ENCODE measurements at places on chromosomes 5 and 9.

GRCh38 chr5:131514316-131515283 is 120.4 kb downstream of the RAPGEF6 start:
- no peak for DNase-seq

- no peak for DNase-seq
Observed at GRCh38 chr5:170552621-170553115, 48.8 kb downstream of the KCNIP1 start.

DNA sequence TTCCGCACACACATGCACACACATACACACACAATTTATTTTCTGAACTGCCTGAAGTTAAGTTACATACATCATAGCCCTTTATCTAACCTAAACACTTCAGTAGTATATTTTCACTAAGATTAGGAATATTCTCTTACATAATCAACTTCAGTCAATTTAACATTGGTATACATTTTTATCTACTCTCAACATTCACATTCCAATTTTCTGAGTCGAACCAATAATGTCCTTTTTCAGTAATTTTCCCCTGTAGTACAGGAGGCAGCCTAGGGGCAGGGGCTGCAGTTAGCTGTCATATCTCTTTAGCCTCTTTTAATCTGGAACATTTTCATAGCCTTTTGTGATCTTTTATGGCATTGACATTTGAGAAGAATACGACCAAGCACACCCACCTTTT is 150.1 kb downstream of the DAB2IP start:
- no peak for DNase-seq

GRCh38 chr5:97425511-97425910 is 242.5 kb upstream of the RIOK2 start:
- DNase-seq: no peak

DNA sequence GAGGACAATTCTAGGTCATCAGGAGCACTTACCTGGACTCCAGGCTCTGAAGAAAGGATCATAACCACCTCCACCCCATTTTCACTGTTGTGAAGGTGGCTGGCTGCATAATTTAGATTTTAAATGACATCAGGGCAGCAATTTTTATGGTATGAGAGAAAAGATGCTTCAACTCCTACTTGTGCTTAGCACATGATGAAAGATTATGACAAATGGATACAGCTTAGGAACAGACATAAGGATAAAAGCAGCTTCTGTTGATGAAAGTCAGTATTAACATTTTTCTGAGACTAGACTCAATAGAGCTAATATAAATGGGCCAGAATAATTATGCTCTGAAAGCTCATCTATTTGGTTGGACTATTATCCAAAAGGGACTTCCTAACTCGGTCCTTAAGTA is 72.2 kb downstream of the SIL1 start:
- DNase-seq: no peak

GRCh38 chr9:77455312-77455927 is 192.7 kb downstream of the GNA14 start:
- no peak for DNase-seq

GRCh38 chr5:144771802-144772201 is 601.1 kb downstream of the KCTD16 start:
- DNase-seq: no peak

- no peak for DNase-seq
Observed at GRCh38 chr5:158755221-158755620, 344.5 kb downstream of the EBF1 start.

- DNase-seq: no peak
Observed at GRCh38 chr5:102916109-102916508, 161.0 kb downstream of the PAM start.

- DNase-seq: no peak
Observed at GRCh38 chr9:121156263-121156731, 45.4 kb downstream of the RAB14 start.

DNA sequence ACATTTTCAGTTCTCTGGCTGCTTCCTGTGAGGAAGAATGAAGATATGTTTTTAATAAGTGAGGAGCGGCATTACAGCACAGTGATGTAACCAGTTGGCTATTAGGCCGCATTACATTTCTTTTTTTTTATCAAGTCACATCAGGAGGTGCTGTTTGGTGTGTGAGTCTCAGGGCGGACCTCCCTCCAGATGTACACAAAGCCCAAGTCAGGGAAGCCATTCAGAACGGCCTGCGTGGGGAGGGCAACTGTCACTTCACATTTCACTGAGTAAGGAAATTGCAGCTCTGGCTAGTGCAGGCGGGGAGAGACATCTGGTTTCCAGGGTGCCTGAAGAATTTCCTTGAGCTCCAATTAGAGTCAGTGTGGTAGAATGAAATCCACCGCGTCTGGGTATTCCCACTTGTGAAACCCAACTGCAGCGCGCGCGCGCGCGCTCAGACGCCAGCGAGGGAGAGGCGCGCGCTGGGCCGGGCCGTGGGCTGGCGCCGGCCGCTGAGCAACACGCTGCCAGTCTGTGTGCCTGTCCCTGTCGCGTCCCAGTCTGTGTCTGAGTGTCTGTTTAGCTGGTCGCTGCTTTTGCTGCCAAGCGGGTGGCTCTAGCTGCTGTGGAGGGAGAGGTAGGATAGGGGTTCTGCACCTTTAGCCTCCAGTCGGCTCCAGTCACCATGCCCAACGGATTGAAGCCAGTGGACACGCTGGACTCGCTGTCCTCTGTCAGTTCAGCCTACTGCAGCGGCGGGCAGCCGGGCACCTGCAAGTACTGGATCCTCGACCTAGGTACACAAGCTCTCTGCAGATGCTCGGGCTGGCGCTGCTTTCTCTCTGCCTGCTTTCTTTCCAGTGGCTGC is 140.8 kb upstream of the OTULINL start:
- no peak for DNase-seq

- DNase-seq: no peak
Observed at GRCh38 chr5:179307013-179307800, 38.1 kb downstream of the ADAMTS2 start.

DNA sequence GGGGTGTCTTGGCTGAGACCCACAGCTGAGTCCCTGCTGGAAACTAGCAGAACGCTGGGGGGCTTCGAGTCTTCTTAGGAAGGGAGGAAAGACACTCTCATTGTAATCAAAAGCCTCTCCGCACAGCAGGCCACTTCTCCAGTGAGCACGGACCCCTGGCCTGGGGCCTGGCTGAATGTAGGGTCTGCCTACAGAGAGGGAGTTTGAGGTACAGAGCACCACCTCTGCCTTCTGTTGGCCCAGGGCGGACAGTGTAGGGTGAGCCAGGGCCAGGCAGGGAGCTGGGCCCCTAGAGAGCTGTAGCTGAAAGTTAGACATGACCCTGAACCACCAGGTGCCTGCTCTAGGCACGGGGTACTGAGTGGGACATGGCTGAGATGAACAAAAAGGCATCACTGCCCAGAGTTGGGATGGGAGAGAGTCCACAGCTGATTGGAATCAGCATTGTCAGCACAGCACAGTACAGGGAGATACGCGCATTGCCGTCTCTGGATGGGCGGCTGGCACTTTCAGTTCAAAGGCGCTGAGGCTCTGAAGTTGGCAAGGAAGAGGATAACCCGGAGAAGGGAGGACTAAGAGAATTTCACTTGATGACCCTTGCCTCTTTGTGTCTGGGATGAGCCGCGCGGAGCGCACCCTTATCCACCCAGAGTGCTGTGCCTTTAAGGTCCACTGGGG is 363 bp upstream of the SLC25A48 start:
- no peak for DNase-seq

DNA sequence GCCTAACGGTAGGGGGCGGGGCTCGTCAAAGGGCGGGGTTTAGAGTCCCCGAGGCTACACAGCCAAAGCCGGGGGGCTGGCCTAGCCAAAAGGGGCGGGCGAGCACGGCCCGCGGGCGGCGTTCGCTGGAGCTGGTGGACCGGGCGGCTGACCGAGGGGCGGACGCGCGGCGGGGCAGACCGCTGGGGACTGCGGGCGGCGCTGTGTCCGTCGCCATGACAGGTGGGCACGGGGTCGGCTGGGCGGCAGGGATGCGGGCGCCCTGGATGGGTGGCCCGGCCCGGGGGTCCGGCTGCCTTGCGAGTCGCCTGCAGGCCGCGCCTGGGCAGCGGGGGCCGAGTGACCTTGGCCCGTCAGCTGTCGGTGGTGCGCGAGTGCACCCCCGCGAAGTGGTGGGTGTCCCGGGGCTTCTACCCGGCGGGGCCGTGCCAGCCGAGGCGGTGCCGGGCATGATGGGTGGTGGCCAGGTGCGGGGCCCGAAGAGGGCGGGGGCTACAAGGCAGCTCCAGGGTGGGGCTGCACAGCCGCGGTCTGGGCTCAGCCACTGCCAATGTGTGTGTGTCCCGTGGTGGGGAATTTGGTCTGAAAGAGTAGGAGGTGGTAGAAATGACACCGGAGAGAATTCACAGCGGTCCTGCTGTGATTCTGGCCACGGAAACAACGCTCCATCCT is at the start of gene CARD19:
Gene CARD19, plus strand, starts transcription at position 87 of the 672 bp plus-strand sequence. Its CDS starts 129 bp downstream, at position 216.
- no peak for DNase-seq

- no peak for DNase-seq
Observed at GRCh38 chr9:131398204-131398603, 4.3 kb downstream of the PRRC2B start.

GRCh38 chr9:136527131-136527530 is 18.7 kb downstream of the NOTCH1 start:
- DNase-seq: no peak

DNA sequence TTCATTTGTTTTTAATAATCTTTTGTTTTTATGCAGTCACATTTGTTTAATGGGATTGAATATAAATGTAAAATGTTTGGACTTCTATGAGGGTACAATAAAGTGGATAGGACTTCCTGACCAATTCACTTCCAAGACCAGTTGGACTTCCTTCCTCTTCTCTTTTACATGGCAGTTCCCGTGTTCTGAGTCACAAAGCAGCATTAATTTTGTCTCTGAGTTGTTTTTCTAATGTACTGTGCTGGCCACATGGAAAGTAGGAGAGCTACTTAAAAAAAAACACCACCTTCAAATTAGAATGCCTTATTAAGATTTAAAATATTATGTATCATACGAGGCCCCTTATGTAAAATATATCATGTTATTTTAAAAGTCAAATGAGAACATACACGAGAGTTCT is 87.3 kb downstream of the CCDC171 start:
- no peak for DNase-seq

- DNase-seq: no peak
Observed at GRCh38 chr5:84086511-84086910, 298.2 kb downstream of the EDIL3 start.

DNA sequence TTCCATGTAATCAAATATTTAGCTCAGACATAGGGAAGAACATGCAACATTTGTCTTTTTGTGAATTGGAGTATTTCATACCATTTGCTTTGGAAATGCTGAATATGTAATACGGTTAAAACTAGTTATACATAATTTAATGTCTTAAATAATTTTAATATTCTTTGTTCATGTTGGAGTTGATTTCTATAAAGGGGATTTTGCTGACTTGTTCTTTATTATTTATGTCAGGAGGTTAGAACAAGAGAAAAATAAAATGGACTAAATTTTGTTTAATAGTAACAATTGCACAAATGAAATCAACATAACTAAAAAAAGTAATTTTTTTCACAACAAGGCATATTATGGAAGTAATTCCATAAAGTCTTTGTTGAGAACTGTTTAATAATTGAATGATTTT is 170.0 kb upstream of the CDH18 start:
- no peak for DNase-seq

- no peak for DNase-seq
Observed at GRCh38 chr5:180590543-180591310, 572 bp downstream of the SCGB3A1 start.

DNA sequence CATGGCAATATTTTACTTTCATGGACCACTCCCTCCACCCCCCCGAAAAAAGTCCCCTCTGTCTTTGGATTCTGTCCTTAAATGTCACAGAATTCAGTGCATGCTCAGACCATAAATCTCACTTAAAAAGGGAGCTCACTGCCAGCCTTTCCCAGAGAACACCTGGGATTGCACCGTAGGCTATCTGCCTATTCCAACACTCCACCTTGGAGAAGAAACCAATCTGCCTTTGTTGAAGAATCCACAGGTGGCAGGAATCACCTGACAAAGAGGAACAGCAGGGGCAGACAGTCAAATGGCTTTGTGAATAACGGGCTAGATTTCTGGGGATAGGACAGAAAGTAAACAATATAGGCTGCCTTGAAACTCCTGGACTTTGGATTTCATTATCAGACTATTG is 306.7 kb upstream of the BRINP1 start:
- DNase-seq: no peak

- no peak for DNase-seq
Observed at GRCh38 chr9:125694478-125694877, 12.5 kb downstream of the MAPKAP1 start.

DNA sequence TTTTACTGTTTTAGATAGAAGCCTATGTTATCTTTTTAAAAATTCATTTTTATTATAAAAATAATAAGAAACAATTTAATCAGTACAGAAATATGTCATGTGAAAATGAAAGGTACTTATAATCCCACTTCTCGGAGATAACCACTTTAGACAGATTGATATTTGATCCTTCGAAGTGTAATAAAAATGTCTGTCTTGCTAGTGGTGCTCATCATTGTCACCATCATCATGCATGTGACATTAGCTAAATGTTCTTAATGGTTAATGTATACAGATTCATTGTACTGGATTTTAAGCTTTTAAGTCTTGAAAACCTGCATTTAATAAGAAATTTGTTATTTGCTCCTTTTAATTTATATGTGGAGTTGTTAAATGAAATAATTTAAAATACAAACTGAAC is 30.1 kb upstream of the FAM120AOS start:
- no peak for DNase-seq

DNA sequence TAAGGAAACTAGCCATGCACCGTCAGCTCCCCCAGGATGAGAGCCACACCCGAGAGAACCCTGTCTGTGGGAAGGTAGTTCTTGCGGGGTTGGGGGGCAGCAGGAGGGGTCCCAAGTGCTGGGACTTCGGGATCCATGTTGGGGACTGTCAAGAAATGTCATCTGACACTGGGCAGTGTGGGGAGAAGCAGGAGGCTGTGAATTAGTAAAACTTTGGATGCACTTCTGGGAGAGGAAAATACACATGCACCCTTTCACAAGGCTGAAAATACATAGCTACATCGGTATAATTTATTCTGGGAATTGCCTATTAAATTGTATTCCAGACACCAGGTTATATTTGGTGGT is 109.6 kb upstream of the RPS23 start:
- DNase-seq: no peak

GRCh38 chr9:121640076-121640475 is 11.4 kb upstream of the DAB2IP start:
- DNase-seq: no peak

DNA sequence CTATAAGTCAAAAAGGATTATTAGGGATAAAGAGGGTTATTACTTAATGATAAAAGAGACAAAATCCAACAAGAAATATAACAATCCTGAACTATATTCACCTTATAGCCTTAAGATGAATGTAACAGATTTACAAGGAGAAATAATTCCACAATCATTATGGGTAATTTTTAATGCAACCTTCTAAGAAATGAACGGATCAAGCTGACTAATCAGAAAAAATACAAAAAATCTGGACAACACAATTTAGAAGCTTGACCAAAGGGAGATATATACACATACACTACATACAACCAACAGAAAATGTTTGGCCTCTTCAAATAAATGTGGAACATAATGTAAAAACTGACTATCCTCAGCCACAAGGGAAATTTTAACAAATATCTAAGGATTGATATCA is 102.3 kb downstream of the CPLANE1 start:
- DNase-seq: no peak

DNA sequence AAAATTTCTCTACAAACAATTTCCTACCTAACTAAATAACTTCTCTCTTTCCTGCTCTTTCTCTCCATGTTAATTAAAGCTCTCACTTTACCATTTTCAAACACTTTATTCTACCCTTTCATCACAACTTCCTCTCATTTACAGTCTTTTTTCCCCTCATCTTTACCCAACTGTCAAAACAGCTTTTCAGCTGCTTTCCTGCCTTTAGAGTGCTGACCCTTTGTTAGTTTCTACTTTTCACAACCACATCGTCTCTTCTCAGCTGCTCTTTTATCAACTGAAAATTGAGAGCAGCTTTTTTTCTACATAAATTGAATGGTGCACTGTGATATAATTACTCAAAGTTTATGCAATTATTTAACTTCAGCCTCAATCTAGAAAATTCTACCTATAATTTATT is 3.1 kb upstream of the HOMER1 start:
- no peak for DNase-seq
